ENCODE measurements at places on chromosomes 12 and 14.

DNA sequence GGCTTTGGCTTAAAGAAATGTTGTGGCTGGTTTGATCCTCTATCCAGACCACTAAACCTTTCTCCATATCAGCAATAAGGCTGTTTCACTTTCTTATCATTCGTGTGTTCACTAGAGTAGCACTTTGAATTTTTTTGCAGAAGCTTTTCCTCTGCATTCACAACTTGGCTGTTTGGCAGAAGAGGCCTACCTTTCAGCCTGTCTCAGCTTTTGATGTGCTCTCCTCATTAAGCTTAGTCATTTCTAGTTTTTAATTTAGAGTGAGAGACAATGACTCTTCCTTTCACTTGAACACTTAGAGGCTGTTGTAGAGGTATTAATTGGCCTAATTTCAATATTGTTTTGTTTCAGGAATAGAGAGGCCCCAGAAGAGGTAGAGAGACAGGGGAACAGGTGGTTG is 13.8 kb downstream of the KCNMB4 start:
- DNase-seq = no peak

DNA sequence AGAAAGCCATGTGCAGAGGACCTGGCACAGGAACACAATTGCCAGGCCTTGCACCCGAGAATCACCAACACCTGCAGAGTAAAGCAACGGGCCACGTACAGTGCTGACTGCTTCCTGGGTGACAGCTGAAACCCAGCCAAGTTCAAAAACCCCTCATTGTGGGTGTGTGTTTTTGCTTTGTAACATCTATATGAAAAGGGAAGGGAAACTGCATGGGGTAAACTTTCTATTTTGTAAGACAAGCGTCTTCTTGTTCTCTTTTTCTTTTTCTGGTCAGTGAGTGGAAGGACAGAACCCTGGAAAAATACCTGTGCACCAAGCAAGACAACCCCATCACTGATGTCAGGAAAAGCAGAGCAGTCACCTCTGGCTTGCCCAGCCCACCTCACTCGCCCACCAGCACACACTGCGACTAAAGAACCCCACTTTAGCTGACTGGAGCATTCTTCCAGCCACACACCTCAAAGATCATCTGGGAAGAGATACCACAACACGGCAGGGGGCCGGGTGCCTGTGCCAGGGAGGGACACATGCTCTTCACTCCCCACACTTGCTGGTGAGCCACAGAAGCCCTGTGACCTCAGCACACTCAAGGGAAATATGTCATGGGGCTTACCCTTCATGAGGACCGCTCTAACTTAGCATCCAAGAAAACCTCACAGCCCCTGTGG is 172.3 kb downstream of the NDUFA12 start:
- no peak for DNase-seq

DNA sequence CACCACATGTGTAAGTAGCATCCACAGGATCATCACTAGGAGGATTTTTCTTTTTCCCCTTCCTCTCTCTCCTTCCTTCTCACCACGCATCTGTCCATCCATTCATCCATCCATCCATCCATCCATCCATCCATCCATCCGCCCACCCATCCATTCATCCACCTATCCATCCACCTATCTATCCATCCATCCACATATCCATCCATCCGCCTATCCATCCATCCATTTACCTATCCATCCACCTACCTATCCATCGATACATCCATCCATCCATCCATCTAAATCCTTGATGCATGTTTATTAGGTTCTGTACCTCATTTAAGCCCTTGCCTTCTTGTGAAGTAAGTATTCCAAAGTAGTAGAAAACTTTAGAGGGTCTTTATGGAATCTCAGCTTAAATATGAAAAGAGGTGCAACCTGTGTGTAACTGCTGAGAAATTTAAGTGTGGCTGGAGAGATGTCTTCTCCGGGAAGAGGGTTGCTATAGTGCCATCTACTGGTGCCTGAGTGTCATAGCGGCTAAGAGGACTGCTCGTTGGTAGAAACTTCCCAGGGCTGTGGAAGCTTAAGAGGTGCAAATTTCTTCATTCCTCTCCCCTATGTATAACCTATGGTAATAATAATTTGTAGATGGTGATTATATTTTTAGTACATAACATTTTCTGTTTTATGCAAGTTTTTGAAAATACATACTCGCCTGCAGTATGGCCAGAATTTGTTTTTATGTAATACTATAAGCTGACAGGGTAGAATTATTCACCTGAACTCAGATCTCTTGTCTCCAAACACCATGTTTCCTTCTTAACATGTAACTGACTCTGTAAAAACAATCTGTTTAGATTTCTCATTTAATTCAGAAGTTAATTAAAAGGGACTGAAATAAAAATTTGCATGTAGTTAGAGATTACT is 46.0 kb downstream of the MYO1H start:
- DNase-seq = peak; percentile 33

- no peak for DNase-seq
Measured at GRCh38 chr12:56645201-56645716, 525 bp downstream of the ATP5F1B start.

DNA sequence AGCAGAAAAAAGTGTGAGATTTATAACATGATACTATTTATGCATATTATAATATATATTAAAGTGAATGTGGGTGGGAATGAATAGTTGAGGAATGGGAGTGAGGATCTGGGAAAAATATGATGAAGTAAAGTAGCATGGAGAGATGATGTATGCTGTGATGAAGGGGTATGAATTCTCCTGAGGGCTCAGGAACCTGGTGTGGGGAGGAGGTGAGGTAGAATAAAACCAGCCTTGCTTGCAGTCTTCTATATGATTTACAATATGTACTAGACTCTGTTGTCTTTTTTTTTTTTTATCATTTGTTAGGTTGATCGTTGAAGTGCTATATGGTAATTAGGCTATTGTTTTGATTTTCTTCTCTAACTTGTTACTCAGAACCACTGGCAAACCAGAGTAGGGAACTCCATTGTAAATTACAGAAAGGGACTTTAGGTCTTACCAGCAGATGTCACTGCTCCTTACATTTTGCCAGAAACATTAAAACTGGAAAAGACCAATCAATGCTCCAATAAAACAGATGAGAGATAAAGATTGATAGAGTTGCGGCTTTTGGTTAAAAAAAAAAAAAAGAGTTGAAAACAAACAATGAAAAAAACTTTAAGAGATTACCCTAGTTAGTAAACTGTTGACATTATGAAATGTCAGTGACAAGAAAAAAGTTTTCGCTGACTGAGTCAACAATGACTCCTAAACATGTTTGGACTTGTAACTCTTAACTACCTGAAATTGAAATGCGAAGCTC is 39.9 kb downstream of the ATL1 start:
- DNase-seq = no peak

- DNase-seq = no peak
Measured at GRCh38 chr14:93240678-93241000, 33.6 kb downstream of the UBR7 start.

- DNase-seq = no peak
Measured at GRCh38 chr14:61346221-61346620, 24.8 kb downstream of the PRKCH start.

DNA sequence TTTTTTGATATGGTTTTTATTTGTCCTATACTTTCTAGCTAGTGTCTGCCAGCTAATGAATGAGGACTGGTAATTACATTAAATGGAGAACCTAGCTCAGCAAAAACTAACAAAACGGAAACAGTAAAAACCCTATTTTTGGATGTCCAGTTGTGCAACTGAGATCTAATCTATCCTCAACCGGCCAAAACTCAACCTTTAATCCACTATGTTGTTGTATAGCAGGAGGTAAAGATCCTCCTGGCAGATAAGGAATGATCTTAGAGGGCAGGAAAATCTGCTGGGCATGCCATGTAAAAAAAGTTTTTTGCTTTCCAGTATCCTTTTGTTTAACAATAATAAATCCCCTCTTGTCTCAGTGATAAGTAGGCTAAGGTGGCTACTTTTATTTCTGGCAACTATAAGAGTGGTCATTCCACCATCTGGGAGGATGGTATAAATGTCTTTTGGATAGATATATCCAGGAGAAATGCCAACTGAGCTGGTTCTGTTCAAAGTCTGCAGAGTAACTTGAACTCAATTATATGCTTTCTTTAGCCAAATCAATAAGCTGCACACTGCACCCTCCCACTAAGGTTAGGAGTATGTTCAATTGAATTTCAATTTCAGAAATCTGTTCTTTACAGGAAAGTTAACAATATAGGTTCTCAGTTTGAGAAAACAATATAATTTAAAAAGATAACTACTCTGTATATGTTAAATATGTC is 40.1 kb downstream of the WASHC3 start:
- DNase-seq = no peak

DNA sequence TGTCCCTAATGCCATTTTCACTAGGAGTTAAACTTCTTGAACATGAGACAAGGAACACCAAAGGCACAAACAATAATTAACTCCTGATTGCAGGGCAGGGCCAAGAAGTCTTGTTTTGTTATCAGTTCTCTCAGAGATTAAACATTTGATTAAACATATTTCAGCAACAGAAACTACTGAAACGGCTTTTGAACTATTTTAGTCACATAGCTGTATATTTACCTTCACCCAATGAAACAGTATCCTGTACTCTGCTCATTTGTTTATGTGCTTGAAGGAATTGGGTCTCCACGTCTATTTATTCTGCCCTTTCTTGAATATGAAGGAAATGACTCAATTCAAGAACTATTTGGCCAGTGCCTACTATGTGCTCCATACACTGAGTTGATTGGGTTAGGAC is 51.3 kb upstream of the PTCSC3 start:
- DNase-seq = no peak

DNA sequence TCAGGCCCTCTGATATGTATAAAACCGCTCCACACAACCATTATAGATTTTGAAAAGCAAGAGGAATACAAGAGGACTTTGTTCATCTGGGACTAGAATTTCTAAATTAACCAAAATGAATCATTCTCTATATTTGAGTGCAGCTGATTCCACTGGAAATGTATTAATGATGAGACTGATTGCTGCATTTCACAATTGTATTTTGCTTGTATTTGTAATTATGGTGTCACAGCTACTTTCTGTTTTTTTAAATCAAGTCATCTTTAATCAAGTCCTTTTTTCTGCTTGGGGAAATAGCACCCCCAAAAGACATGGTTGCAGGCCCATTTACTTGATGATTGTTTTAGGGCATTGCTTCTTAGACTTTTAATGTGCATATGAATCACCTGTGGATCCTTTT is 162.4 kb downstream of the KICS2 start:
- DNase-seq = no peak

- no peak for DNase-seq
Measured at GRCh38 chr14:93675651-93676050, 112.6 kb downstream of the PRIMA1 start.

- DNase-seq = peak; percentile 69
Measured at GRCh38 chr14:75249251-75249957, 29.2 kb upstream of the FOS start.

DNA sequence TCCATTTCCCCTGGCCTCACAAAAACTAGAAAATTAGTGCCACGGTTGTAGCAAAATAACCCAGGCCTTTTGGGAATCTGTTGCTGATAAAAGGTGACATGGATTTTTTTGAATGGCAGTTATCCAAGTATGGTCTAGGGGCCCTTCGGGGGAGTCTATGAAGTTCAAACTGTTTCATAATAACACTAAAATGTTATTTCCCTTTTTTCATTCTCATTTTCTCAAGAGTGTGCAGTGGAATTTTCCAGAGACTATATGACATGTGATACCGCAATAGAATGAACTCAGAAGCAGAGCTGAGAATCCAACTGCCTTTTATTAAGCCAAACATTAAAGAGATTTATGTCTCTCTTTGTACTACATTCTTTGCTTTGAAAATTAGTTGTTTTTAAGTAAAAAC is 26.9 kb downstream of the GSTZ1 start:
- DNase-seq = no peak

- no peak for DNase-seq
Measured at GRCh38 chr12:38373784-38374183, 57.2 kb downstream of the ALG10B start.

DNA sequence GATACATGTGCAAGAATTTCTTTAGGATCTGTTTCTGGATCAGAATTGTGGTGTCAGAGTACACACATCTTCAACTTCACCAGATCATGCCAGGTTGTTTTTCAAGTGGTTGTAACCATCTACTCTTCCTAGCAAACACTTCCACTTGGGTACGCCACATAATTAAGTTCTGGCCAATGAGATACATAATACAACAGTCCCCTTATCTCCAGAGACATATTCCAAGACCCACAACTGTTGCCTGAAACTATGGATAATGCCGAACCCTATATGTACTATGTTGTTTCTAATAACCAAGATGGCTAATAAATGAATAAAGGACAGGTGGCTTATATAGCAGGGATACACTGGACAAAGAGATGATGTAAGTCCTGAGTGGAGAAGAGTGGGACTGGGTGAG is 2.5 kb upstream of the CHPT1 start:
- no peak for DNase-seq

DNA sequence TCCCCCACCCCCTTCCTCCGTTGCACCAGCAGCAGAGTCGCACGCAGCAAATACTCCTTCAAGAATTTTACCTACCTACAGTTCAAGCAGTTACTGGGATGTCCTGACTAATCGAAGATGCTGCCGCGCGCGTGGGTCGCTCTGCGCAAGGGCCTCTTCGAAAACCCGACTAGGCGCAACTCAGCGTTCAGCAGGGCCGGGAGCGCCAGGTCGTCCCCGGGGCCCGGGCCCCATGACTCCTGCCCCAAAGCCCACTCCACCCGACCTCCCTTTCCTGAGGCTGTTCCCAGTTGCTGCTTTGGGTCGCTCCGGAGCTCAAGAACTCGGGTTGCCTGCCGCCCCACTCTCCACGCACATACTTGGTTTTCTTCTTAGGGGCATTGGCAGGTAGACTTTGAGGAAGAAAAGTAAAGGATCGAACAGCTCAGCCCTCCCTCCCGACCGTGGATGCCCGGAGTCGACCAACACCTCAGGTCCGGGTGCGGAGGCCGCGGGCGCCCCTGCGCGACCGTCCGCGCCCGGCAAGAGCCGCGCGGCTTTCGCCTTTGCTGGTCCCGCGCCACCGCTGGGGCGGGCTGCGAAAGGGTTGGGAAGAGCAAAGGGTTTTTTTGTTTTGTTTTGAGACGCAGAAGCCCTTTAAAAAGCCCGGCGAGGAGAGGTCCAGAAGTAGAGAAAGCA is 1.9 kb downstream of the BMP4 start:
- no peak for DNase-seq

GRCh38 chr12:15074351-15074750 is 101.5 kb downstream of the PDE6H start:
- no peak for DNase-seq

DNA sequence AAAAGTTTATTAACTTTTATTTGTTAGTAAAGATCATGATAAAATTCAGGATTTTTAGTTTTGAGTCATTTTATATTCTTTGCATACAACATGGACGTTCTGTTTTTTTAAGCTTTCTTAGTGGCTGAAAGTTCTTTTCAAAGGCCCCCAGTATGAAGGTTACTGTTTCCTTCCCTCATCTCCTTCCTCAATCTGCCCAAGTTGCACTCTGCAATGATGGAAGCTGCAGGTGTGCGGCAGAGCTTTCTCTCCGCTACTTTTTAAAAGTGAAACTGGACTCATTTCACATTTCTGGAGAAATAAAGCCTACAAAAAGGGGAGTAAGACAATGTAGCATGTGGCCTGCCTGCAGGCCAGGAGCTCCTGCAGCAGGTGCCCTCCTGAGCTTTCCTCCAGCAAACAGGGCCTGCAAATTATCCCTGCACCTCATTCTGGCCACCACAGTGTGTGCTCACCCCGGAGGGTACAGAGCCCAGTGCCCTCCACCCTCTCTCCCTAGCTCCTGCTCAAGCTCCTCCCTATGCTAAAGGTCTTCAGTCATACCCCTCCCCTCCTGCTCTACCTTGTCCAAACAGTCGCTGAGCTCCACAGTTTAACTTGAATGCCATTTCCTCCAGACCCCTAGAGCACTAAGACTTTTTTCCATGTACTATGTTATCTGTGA is 78.9 kb downstream of the SETD3 start:
- DNase-seq = no peak

- no peak for DNase-seq
Measured at GRCh38 chr14:102057480-102058114, 29.2 kb downstream of the HSP90AA1 start.

GRCh38 chr12:73529954-73530353 is 1007.7 kb upstream of the ATXN7L3B start:
- DNase-seq = no peak
